ENCODE measurements at places on chromosomes 12 and 14.

DNA sequence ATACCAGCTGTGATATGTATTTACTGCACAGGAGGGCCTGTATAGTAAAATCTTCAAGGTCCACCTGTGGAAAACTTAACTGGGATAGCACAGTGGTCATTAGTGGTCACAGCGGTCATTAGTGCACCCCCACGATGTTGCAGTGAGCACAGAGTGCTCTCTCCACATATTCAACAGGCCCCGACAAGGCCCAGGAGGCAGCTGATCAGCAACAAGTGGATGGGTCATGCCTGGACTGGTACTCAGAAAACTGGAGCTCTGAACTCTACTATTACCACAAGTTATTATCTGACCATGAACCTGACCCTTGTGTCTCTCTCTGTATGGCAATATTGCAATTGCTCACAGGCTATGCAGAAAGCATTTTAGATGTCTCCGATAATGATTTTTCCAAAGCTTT lies 129.5 kb downstream of the SLC35F4 start:
- no peak for DNase-seq

DNA sequence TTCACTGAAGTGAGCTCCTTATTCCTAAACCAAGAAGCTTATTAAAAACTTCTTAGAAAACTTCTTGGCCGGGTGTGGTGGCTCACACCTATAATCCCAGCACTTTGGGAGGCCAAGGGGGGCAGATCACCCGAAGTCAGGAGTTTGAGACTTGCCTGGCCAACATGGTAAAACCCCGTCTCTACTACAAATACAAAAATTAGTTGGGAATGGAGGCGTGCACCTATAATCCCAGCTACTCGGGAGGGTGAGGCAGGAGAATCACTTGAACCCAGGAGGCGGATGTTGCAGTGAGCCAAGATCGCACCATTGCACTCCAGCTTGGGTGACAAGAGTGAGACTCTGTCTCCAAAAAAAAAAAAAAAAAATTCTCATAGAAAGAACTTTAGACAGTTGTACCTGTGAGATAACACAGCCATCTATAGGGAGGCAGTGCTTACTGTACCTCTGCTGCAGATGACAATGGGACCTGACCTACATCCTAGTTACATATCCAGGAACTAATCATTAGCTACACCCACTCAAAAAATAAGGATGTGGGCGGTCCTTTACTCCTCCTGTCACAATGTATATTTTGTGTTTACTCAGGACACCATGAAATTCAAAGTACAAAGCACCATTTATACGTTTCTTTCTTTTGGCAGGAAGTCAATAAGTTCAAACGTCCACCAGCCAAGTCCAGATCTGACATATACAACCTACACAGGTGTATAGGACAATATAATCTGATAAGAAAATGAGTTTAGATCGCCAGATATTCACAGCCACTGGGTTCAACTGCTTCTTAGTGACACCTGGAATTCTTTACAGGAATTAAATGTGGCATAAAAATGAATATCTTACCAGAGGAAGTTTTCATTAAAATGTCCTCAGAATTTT lies 14.9 kb downstream of the STXBP6 start:
- DNase-seq, result no peak

GRCh38 chr12:95487024-95487423 lies 13.1 kb downstream of the METAP2 start:
- no peak for DNase-seq

- no peak for DNase-seq
These were observed 176.5 kb downstream of the CPNE8 start for GRCh38 chr12:38728894-38729293.

DNA sequence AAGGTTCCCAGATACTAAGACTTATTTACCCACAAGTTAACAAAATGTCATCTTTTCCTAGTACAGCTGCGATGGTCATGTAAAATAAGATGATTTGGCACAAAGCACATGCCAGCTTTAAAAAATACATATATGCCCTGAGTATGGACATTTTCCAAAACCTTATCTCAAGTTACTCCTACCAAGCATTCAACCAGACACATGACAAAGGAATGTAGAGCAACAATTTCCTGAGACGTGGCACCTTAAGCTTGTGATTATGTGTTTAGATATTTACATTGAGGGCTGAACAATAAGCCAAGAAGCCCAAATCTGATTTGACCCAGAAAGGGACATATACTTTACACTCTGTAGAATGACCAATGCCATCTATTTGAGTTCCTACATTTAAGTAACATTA lies 24.5 kb upstream of the OVCH1 start:
- DNase-seq, result no peak

DNA sequence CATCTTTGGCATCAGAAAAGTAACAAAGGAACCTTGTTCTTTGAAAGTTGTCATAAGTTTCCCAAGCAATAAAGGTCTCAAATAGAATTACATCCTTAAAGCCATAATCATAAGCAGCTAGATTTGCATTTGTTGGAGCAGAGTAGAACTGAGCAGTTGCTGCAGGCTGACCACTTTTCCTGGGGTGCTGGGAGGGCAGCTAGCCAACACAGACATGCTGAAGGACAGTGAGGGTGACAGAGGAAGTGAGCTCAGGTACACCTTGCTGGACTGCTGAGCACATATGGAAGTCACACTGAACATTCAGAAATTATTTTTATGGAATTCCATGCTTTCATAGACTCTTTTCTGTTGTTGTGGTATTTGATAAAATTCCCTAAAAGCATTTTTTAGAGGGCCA lies 66.2 kb downstream of the MARK3 start:
- DNase-seq, result no peak

- no peak for DNase-seq
These were observed 13.3 kb downstream of the BEST3 start for GRCh38 chr12:69685810-69686209.

Data from activated CD4-positive, CD25-positive, alpha-beta regulatory T cell treated with anti-CD3 and anti-CD28 coated beads, Interleukin-2, amount 50 U/mL, for 16 hours (primary cell).